ENCODE measurements at places on chromosomes 4 and X. TPM values are rescaled to one million over a fixed set of nuclear protein-coding genes. Genes with fewer than 3 reads are reported as not detected.

DNA sequence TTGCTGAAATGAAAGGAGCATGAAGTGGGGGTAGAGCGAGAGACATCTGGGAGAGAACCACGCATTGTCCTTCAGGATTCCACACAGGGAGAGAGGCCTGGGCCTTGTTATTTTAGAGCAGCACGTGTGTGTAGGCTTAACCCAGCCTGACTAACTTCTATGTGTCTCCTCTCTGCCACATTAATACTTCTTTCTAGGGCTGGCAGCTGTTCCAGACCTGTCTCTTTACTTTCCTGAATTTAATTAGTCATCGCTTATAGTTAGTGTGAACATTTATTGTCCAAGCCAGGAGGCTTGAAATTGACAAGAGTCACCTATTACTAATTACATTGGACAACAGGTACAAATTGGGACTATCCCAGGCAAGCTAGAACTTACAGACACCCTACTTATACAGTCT is 51.3 kb downstream of the SMAD1 start:
- no peak for DNase-seq

GRCh38 chr4:144663834-144664475 is 18.0 kb downstream of the HHIP start:
- DNase-seq: no peak

- no peak for DNase-seq
Observed at GRCh38 chrX:3545901-3546300, 167.5 kb downstream of the PRKX start.

CITED1 gene
- not detected for total RNA-seq
